ENCODE measurements at places on chromosomes 2 and 18. TPM values are rescaled to one million over a fixed set of nuclear protein-coding genes. Genes with fewer than 3 reads are reported as not detected.

DNA sequence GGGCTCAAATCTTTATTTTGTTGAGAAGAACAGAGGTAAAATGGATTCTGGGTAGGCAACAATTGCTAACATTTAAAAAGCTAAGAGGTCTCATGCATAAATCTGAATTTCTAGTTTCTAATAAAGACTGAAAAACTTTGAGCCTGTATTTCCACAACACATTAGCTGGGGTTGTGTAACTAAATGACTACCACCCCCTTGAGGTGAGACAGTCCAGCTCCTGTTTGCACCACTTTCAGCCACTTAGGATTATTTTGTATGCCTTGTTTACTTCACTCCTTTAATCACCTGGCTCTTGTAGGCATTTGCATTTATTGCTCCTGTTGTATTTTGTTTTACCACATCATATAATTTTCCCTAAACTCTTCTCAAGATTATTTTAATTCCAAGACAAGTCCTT, 376.6 kb downstream of the PTH2R start:
- no peak for DNase-seq

GRCh38 chr18:50679056-50679455, 119.2 kb downstream of the MAPK4 start:
- no peak for DNase-seq

DNA sequence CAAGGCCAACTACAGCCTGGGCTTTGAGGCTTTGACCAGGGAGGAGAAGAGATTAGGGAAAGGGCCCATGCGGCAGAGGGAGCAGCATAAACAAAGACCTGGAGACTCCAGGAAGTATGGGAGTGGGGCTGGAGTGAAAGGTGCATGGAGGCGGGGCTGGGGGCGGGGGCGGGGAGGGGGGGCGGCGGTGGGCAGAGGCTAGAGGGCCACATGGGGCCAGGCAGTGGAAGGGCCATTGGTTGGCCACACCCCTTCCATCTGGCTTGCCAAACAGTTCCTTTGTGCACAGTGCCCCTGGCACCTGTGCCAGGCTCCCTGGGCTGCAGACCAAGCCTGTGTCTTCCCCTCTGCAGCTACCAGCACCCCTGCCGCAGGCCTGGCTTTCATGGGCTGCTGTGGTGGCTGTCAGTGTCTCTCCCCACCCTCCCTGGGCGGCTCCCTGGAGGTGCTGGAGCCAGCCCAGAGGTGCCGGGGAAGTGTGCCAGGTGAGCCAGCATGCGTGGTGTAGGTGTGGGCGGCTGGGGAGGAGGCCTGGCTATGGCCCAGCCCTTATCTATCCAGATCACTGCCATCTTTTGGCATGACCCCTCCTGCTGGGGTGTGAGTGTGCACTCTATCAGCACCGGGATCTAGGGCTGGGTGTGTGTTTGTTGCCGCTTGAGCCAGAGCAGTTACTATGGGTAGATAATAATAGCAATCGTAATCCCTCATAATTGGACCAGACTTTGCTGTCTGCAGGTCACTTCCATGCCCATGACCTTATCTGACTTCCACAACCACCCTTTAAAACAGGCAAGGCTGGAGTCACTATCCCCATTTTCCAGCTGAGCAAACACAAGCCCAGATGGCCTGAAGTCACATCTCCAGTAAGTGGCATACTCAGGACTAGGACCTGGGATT, 30.5 kb downstream of the DNMT3A start:
- DNase-seq: peak; percentile 82

- no peak for DNase-seq
Observed at GRCh38 chr18:25594351-25594750, 242.4 kb upstream of the ZNF521 start.

DNA sequence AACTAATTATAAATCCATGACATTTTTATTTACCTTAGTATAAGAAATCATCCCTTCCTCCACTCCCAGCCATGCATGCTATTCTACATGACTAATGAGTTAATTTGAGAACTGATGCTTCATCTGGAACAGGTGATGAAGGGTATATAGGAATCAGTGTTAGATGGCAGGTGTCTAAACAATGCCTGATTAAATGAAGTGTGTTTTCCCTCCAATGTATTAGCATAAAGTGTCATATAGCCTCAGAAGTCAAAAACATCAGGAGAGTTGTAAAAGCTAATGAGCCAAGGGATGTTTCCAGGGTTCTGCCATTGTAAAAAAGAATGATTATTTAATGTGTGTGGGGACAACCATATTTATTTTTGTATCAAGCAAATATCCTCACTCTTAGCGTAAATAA, 913.8 kb downstream of the DCC start:
- no peak for DNase-seq

DNA sequence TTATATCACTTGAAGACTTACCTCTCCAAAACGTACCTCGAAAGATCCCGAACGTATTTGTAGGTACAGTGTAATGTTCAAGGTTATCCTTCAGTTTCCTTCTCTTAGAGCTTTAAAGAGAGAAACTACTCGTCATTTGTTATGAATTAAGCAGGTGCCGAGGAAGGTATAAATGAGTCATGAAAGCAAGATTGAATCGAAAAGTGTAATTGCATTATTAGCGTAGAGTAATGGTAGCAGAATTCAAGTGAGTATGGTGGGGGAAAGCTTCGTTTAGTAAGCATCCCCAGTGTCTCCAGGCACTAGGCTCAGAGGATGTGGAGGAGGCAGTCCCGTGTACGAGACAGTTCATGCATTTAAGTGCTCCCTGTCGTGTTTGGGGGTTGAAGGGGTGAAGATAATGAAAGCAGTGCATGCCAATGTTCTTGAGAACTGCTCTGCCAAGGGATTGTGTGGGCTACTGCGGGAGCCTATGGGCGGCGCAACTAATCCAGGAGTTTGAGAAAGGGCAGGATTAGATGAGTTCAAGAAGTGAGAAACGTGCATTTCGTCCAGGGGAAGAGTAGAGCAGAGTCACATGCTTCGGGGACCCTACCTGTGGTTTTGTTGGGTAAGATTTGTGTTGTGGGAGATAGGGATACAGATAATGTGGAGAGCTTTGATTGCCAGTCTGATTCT, 858 bp downstream of the POLR1B start:
- no peak for DNase-seq

DNA sequence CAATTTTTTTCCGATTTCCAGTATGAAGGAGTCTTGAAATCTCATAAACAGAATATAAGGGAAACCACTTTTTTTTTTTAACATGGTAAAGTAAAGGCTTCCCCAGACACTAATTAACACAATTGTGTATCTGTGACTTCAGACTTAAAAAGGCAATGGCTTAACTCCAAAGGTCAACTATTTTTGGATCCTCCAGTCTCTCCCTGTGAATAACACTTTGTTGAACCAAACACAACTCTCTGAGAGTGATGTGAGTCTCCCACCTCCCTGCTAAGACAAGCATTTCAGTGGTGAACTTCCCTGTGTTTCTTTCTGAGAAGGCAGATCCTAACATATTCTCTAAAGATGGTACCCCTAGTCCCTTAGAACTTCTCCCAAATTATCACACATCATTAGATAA, 219.6 kb upstream of the RBBP8 start:
- DNase-seq: no peak

DNA sequence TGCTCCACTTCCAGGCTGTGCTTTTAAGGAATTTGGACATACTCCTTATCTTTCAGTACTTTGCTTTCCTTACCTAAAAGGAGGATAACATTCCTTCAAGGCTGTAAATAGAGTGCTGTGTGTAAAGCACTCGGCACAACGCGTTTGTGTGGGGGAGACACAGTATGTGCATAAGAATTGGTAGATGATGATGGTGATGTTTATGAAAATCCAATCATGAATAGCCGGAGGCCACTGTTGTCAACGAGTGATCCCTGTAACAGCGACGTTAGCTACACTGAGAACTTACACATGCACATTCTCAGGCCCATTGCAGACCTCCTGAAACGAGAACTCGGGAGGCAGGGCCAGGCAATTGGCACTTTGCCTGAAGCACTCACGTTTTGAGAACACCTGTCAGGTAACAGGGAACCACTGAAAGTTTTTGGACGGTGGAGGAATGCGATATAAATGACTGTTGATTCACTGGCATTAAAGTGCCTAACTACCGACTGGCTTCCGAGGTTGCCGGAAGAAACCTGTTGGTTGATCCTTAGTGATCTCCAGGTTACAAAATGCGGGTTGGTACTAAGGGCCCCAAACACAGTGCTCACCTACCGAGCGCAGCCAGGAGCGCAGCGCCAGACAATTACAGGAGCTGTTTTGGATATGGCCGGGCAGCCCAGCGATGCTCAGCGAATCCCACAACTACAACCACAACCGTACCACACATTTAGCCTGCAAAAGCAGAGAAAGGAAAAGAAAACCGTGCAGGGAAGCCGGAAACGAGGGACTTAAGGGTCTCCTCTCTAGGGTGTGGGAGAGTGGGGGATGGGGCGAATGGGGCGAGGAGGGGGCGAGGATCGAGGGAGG, 1.0 kb upstream of the MAP4K4 start:
- DNase-seq: no peak

GRCh38 chr2:19543663-19544383, 185.4 kb upstream of the OSR1 start:
- DNase-seq: no peak

GRCh38 chr2:140376686-140377085, 1596.5 kb upstream of the NXPH2 start:
- no peak for DNase-seq

DNA sequence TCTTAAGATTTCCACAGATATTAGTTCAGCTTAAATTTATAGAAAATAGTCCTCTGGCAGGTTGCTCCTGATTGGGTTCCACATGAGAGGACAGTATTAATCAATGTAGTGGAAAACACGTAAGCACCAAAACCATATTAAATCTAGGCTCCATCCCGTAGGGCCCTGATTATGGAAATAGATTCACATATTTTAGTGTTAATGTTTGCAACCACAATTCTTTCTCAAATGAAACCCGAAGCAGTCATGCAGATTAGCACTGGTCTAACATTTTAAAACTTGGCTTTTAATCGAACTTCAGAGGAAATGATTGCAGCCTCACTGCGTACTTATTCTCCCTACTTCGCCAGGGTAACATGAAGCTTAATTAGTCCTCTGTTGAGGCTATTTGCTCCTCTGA, 60.9 kb downstream of the METTL4 start:
- no peak for DNase-seq

DNA sequence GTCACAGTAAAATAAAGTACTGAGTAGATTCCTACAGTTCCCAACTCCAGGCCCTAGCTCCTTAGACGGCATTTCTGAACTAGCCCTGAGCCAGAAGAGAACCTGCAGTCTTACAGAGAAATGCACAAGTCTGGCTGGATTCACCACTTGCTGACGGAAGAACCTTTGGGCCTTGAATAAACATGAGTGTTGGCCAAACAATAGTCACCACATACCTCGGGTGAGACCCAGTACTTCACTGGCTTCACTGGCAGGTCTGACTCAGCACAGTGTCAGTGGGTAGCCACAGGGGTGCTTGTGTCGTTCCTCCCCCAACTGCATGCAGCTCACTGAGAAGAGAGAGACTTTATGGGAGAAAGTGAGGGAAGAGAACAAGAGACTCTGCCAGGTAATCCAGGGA, 88.9 kb downstream of the TMEM185B start:
- DNase-seq: no peak

- no peak for DNase-seq
Observed at GRCh38 chr18:49447810-49448745, 12.4 kb downstream of the DYM start.

- no peak for DNase-seq
Observed at GRCh38 chr2:158022888-158023287, 78.8 kb upstream of the UPP2 start.

- no peak for DNase-seq
Observed at GRCh38 chr2:59047373-59047995, 806.4 kb upstream of the FANCL start.

DNA sequence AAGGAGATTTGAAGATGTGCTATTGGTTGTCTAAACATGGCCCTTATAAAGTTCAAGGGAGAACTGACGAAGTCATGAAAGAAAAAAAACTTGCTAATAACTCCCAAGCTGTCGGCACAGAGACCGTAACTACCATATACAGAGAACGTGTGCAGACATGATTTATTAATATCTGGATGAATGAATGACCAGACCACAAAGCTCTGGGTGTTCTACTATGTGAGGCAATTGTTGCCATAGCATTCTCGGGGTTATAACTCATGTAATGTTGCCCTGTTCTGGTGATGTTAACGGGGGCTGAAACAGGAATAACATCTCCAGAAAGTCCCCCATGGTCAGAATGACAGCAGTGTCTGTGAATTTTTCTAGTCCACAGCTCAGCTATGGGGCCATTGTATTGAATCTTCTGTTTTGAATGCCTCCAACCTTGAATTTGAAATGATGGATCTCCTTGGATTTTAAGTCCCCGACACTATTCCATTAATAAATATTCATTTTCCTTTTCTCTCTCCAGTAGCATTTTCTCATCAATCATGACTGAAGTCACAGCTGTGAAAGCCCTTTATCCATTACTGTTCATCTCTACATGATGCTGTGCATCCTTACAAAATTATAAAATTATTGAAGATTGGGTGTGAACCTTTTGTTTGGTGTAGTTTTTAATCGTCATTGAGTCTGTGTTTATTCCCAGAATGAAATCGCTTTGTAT, 483.4 kb upstream of the KLHL29 start:
- no peak for DNase-seq

DNA sequence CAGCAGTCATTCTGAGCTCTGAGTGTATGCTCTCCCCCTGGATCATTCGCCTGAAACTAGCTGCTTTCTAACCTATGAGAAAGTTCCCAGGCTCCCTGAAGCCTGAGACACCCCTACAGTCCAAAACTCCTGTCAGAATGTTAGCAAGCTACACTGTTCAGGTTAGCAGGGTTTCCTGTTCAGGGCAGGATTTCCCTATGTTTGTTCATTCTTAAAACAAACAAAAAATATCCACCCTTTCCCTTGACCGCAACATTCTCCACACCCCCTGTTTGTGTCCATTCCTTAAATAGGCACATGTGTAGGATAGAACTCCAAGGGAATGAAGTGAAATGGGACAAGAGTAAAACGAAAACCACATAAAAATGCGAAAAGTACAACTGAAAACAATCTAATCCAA, 83.1 kb downstream of the KLF7 start:
- no peak for DNase-seq

DNA sequence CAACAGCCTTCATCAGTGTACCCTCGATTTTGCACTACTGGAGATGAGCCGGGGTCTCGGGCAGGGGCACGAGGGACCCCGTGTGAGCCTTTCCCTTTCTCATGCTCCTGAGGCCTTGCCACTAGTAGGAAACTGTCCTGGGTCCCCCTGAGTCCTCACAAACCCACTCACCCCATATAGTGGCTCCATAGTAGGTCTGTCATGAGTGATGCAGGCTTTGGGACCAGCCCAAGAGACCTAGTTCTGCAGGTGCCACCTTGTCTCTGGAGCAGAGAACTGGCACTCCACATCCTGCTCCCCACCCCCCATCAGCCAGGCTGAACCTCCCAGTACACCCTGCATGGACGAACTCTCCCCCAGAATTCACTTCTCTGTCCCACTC, 187.1 kb downstream of the SMAD7 start:
- DNase-seq: no peak

GRCh38 chr18:3157606-3158005, 62.2 kb downstream of the MYOM1 start:
- DNase-seq: no peak

Gene PDE1A
- 14.6 TPM for total RNA-seq

Gene HOXD10
- not detected for total RNA-seq

Gene ARHGAP28
- 1.1 TPM for total RNA-seq

Gene SH2D6
- total RNA-seq: not detected

Gene OXER1
- total RNA-seq: 0.43 TPM

Gene AMER3
- total RNA-seq: not detected

Gene ABCG8
- 0.32 TPM for total RNA-seq
